Hematopoietic multipotent progenitor cell treated with erythropoietin and hydrocortisone succinate and interleukin-3 and kit ligand, for 4 days (in vitro differentiated cells): ENCODE measurements at places on chromosomes 11 and 22.

GRCh38 chr22:25406510-25407210, 157.8 kb upstream of the GRK3 start:
- no peak for DNase-seq

- peak; percentile 61 for DNase-seq
Measured at GRCh38 chr11:36499315-36499714, 10.8 kb downstream of the TRAF6 start.

DNA sequence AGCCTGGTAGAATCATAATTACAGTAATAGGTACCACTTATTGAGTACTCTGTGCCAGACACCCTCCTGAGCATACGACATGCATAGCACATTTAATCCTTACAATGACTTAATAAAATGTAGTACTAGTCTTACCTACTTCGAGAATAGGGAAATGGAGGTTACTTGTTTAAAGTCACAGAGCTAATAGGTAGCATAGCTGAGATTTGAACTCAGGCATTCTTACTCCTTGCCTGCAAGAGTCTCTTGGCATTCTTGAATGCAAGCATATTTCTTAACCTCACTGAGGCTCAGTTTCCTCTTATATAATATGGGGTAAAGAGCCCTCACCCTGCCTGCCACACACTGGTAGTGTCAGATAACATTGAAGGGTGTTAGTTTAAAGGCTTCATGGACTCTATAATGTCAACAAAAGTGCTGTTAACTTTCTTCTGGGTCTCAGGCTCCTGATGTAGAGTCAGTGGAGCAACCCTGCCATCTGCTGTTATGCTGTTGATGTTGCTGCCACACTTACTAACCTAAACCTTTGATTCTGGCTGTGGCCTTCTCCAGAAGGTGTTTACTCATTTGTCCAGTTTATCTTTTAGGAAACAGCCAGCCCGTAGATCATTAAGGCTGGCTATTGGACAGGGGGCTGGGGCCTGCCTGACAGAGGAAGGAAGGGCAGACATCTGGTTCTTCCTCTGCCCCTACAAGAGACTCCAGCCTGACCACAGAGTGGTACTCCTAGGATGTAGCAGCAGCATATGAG, 18.9 kb downstream of the LIMK2 start:
- DNase-seq = peak; percentile 89

GRCh38 chr22:30519842-30520425, 14.4 kb upstream of the SEC14L4 start:
- DNase-seq = no peak

DNA sequence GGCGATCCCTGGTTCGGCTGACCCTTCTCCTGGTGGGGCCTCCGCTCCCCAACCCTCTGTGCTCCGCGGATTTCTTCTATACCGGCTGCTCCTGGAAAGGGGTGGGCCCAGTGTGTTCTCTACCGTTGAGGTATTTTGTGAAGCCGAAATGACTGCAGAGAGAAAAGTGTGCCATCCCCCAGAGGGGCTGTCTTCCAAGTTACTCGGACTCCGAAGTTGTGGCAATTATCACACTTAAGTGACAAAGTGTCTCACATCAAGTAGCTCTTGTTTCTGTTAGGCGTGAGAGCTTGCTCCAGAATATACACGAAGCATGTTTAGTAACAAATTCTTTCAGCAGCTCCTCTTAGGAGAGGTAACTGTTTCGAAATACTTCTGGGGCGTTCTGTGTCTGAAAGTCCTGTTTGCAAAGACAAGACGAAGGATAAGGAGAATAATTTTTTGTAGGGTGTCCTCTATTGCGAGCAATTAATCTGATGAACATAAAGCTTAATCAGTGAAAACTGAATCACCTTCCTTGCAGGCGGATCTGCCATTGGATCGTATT, 434 bp downstream of the XPNPEP3 start:
- peak; percentile 18 for DNase-seq

DNA sequence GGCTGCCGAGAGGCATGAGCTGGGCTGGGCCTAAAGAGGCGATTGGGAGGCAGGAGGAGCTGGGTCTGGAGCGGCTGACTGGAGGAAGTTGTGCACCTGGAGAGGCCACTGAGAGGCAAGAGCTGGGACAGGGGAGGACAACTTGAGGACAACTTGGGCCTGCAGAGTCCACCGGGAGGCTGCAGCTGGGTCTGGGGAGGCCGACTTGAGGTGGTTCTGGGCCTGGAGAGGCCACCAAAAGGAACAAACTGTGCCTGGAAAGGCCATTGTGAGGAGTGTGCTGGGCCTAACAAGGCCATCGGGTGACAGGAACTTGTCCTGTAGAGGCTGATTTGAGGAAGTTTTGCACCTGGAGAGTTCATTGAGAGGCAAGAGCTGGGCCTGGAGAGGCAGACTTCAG, 41.5 kb downstream of the OR4C45 start:
- DNase-seq = no peak

DNA sequence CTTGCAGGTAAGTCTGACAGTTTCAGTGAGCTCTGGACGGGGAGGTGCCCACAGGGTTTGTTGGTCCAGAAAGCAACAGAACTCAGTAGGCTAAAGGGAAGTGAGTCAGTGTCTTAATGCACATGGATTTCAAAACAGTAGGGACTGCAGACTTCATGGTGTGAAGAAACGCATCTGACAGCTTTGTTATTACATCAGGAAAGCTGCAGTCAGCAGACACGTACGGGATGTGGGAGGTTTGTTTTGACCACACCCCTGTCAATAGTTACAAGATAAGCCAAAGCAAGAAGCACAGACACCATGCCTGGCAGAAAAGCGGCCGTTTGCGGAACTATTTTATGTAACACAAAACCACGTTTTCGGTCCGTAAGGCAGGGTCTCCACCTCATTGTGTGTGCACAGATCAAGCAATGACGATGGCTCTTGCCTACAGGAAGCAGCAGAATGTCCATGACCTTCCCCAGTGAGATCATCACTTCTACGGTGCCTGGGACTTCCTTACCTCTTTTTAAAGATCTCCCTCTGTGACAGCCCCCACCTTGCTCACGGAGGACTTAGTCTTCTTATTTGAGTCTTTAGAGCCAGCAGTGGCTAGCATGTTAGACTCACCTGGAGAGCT, 58.2 kb upstream of the FTH1 start:
- DNase-seq = peak; percentile 98

DNA sequence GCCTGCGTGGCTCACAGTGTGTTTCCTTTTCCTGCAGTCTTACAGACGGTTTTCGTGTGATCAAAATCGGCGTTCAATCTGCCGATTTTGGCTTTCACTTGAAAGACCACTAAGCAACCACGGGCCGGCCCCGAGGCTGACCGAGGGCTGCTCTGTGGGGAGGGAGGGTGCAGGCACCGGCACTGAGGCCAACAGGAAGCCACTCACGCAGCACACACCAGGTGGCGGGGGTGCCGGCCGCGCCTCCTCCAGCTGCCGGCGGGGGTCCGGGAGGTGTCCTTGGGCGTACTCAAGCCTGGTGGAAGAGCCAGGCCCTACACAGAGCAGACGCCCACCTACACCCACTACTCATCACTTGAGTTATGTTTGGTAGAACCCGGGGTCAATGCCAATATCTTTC, 14.3 kb downstream of the TOLLIP start:
- DNase-seq = no peak

DNA sequence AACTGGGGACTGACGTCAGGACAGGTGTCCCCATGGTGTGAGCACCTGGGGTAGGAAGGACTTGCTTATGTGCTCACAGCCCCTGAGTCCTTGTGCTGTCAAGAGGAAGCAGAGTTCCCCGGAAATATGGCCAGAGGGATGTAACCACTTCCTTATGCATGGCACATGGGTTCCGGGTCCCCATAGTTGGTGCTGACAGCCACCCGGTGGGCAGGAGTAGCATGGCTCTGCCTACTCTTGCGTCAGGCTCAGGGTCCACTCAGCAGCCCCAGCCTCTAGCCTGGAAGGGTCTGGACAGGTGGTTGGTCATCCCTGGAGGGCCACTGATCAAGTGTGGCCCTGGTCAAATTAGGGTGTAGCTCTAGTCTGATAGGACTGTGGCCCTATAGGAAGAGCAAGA, 42.8 kb upstream of the CCND1 start:
- DNase-seq = peak; percentile 63

DNA sequence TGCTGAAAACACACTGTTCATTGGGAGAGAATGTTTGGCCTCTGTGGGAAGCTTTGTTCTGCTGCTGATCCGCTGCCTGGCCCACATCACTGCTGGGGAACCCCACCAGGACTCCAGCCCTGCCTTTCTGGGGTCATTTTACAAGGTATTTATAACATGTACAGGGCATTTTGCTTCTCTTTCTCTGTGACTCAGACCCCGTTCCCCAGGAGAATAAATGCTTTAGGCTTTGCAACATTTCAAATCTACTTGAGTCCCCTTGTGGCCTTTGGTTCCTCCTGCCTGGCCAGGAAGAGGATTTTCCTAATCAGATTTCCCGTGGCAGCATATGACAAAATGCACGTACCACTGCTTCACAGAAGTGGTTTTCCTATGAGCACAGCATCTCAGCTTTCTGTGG, 43.0 kb downstream of the BTG4 start:
- DNase-seq = peak; percentile 9

GRCh38 chr11:119668676-119669075, 60.3 kb downstream of the NECTIN1 start:
- DNase-seq = no peak

DNA sequence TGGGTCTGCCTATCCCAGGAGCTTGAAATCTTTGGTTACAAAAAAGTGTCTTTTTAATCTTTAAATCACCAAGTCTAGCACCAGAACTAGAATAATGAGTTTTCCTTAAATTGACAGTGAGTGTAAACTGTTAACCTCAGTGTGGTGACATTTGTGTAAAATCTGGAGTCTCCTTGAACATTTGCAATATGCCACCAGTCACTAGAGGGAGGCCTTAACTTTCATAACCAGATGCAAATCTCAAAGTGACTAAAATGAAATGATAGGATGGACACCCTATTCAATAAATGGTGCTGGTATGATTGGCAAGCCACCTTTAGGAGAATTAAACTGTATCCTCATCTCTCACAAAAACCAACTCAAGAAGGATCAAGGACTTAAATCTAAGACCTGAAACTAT, 8.3 kb upstream of the SCGB1D2 start:
- DNase-seq = peak; percentile 18

- no peak for DNase-seq
Measured at GRCh38 chr11:2522631-2523255, 77.9 kb downstream of the KCNQ1 start.

DNA sequence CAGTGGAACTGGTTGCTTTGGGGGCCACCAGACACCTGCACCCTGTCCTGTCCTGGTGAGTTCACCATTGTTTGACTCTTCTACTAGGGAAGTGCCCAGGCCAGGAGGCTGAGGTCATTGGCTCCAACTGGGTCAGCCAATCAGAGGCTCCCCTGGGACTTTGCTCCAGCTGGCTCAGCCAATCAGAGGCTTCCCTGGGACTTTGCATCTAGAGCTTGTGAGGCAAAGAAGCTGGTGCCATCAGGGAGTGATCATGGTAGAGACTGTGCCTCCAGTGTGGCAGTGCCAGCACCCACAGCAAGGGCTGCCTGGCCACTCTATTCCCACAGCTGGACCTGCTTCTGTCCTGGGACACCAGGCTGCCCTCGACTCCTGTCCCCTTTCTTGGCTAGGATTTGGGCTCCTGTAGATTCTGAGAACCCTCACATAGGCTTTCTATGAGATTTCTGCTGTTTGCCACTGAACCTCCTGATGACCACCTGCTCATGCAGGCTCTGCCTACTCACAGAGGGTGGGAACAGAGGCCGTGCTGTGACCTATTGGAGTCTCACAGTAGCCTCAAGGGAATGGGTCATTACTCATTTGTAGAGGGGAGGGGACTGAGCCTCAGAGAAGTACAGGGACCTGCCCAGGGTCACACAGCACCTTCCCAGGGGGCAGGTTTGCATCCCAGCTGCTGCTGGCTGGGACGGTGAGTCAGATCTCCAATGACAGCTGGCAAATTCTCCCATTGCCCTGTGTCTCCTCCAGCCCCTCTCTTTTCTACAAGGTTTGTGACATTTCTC, 59.2 kb upstream of the SHISAL1 start:
- DNase-seq = no peak

DNA sequence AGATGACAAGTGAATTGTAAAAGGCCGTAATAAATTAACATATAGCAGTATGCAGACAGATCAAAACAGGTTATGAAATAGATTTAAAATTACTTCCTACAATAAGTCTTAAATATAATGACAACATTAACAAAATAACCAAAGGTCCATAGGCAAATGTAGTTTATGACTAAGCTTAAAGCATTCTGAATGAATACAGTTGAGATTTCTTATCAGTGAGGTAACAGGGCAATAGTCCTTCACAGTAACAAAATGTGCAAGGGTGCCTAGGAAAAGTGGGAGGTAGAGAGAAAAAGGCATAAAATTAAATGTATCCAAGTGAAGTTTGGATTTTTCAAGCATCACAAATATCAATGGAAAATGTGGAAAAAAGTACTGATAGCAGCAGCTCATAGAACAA, 20.9 kb upstream of the P4HA3 start:
- DNase-seq = peak; percentile 44

- DNase-seq = no peak
Measured at GRCh38 chr22:47175151-47176025, 412.9 kb downstream of the TBC1D22A start.

DNA sequence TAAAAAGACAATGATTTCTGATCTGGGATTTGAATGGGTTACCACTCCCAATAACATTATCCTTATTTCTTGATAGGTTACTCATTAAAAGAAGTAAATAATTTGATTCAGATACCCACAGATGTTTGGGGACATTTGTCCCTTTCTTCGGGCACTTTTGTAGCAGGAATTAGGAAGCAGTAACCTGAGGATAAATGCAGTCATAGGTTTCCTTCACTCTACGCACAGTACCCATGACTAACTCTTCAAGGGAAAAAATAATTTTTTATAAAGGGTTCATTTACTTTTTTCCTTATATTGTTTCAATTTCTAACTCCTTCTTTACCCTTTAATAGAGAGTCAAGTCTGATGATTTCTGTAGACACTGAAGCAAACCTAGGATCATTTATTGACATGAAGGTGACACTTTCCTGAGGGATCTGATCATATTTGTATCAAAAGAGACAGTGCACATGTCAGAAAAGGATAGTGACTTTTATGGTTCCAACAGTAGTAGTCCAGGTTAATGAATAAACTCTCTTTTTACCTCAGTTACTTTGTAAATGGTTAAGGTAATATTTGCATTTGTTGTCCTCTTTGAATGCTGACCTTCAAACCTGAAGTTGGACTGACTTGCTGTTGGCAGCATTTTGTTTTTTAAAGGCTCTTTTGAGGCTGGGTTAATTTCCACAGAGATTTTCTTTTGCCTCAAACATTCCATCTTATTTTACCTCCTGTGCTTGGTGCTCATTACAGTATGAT, 1072.0 kb downstream of the LRRC4C start:
- no peak for DNase-seq

GRCh38 chr11:9762531-9762930, 98.7 kb downstream of the SWAP70 start:
- no peak for DNase-seq
